ENCODE measurements at places on chromosomes 3 and 15.

GRCh38 chr15:51750792-51751696 lies at the start of gene TMOD2:
TMOD2 (plus strand) TSS chr15:51751597; CDS start chr15:51766442, 14,845 bp downstream.
- DNase-seq = no peak

DNA sequence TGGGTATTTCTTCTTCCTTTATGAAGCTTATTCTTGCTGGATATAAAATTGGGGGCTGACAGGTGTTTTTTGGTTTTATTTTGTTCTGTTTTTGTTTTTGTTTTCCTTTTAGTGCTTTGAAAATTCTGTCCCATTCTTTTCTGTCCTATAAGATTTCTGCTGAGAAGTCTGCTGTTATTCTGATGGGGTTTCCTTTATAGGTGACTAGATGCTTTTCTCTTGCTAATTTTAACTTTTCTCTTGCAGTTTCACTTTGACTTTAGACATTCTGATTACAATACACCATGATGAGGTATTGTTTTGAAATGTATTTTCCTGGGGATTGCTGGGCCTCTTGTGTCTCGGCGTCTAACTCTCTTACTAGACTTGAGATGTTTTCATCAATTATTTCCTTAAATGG lies 22.8 kb downstream of the TTC14 start:
- DNase-seq = no peak

DNA sequence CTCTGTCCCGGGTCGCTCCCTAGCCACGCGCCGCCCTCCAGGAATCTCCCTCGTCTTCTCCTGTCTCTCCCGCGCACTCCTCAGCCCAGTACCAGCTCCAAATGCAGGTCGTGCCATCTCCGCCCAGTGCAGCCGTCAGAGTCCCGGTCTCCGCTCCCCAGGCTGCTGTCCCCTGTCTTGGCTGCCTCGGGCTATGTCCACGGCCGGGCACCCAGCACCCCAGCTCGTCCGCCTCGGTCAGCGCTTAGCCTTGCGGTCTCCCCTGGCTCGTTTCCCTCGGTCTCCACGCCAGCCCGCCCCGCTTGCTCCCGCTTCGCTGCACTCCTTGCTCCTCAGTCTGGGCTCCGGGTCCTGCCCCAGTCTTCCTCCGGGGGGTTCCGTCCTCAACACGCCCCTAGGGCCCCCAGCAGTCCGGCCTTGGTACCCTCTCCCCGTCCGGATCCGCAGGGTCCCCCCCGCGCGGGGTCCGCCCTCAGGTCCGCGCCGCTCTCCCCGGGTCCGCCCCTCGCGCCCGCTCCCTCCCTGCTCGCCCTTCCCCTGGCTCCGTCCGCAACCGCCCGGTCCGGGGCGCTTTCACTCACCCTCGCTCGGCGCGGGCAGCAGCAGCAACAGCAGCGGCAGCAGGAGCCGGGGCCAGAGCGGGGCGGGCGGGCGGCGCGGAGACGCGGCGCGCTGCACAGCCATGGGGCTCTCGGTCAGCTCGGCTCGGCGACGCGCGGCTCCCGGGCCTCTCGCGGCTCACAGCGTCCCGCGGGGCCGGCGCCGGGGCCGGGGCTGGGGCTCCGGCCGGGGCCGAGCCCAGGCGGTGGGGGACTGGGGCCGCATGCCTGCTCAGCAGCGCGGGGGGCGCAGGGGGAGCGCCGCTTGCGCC lies 462 bp downstream of the IGDCC3 start:
- no peak for DNase-seq

GRCh38 chr3:57733790-57734189 lies 22.3 kb upstream of the SLMAP start:
- no peak for DNase-seq

- no peak for DNase-seq
Observed at GRCh38 chr3:39972508-39972907, 163.1 kb downstream of the MYRIP start.

Measured in NCI-H1930 (cell line).